ENCODE measurements at places on chromosomes 5 and 9. TPM values are rescaled to one million over a fixed set of nuclear protein-coding genes. Genes with fewer than 3 reads are reported as not detected.

The NSG2 gene
- total RNA-seq = not detected

The GPR150 gene
- under 0.01 TPM for total RNA-seq

The CDK9 gene
- total RNA-seq = 43.1 TPM

The ANKRD33B gene
- total RNA-seq = 2.4 TPM

The INSL6 gene
- total RNA-seq = not detected

The ECM2 gene
- total RNA-seq = 0.65 TPM

The TMEM252 gene
- total RNA-seq = not detected

The MEIKIN gene
- not detected for total RNA-seq

The MED22 gene
- 24.0 TPM for total RNA-seq

Data from smooth muscle cell of the umbilical artery (primary cell).